ENCODE measurements at places on chromosomes 5 and 9.

DNA sequence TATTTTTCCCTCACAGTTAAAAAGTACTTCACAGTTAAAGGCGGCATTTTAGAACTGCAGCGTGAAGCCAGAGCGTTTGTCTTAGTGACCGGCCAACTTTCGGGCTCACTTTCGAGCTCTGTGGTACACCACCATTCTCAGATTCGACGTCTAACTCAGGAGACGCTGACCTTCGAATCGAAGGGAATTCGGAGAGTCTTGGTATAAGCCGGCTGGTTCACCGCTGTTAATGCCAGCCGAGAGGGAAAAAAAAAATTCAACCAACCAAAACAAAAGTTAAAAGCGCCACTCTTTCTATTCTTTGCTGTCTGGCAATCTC, 544 bp upstream of the SNX24 start:
- no peak for DNase-seq

- DNase-seq, result no peak
These were observed 1877.3 kb upstream of the ACO1 start for GRCh38 chr9:30507166-30507565.

- DNase-seq, result no peak
These were observed 286.7 kb downstream of the NFIB start for GRCh38 chr9:14027116-14027800.

DNA sequence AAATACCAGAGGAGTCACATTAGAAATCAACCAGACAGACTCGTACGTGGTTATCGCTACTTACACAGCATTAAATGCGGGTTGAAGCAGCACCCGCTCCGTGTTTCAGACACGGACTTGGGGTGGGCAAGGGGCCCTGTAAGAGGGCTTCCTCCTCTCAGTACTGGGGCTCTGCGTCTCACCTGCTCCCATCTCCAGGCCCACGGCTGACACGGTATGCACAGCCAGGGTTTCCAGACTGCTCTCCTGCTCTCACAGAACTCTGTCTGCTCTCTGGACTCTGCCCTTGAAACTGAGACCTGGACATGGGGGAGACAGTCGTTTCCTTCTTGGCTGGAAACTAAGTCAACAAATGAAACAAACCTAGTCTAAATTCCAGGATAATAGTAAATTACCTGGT, 24.7 kb upstream of the RASGEF1C start:
- no peak for DNase-seq

DNA sequence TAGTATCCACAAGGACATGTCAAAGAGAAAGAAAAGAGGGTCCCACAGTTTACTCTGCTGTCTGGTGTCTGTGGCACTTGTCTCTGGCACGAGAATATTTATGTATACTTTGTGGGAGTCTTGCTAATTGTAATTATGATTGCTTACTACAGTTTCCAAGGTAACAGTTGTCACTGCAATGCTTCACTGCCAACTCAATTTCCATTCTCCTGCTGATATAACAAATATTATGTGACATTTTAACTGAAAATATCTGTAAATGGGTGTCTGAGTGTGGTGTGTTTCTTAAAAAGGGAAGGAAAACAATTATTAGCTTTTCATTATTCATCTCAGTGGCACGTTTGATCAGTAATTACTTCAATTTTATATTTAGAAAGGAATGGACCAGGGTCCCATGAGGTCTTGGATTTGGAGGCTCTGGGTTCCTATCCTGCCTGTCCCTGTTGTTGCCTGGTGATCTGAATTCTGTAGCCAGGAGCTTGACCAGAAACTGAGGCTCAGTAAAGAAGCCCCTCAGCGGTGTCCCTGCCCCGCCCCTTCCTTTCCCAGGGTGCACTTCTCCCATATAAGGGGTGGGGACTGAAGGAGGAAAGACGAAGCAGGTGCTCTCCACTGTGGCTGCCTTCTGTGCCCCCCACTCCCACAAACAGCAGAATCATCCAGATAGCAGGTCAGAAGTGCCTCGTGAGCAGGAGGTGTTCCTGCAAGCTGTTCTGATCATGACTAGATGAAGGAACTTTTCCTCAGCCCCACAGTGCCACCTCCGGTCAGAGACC, 137.3 kb upstream of the KIF2A start:
- DNase-seq, result no peak

- DNase-seq, result no peak
These were observed 26.0 kb upstream of the GNE start for GRCh38 chr9:36284226-36284625.

DNA sequence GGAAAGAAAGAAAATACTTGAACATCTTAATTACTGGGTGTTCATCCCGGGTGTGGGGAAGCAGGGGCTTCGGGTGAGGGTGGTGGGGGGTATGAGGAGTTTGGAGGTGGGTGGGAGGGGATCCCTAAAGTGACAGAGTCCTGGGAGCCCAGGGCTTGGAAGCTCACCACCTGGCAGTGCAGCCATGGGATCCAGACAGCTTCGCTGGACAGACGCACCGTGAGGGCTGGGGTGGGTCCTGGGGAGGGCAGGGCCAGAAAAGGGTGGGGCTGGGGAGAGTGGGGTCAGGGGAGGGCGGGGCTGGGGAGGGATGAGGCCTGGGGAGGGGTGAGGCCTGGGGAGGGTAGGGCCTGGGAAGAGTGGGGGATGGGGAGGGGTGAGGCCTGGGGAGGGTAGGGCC, 127.5 kb upstream of the LPCAT1 start:
- no peak for DNase-seq

DNA sequence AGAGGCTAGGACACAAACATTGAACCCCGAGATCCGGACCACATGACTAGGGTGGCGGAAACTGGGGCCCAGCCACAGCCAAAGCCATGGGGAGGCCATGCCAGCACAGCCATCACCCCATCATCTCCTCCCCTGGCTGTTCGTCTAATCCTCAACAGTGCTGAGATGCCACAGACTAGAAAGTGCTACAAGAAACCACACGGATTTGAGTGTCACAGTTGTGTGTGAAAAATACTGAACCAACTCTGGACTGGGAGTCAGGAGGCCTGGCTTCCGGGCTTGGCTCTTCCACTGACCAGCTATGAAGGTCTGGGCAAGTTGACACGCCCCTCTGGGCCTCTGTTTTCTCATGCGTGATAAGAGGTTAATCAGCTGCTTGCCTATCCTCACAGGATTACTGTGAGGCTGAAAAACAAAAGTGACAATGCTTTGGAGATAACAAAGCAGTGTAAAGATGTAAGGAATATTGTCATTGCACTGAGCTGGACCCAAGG, 38.8 kb upstream of the SHB start:
- peak; percentile 40 for DNase-seq

GRCh38 chr9:89484475-89485404, 13.2 kb downstream of the SEMA4D start:
- DNase-seq, result no peak

DNA sequence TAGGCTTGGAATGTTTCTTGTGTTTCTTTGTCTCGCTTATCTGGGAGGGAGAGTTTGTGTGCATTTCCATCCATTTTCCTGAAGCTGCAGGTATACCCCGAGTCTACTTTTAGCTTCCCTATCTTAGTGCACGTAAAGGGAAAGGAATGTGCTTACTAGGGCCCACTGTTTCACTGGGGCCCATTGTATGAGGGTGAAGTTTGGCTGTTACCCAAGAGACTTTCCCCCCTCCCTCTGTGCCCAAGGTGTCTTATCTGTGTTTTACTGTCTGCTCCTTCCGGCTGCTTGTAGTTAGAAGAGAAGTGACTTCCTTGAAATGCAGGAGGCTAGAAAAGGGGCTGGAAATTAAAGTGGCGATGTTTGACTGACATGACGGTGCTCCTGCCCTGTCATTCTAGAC, 12.1 kb upstream of the BTNL3 start:
- DNase-seq, result no peak

- no peak for DNase-seq
These were observed 51.0 kb downstream of the ST8SIA4 start for GRCh38 chr5:100852051-100852450.

GRCh38 chr5:59143926-59144333, 561.1 kb downstream of the RAB3C start:
- DNase-seq, result no peak
